Caco-2 (cell line): ENCODE measurements at places on chromosomes 3 and 15. TPM values are rescaled to one million over a fixed set of nuclear protein-coding genes. Genes with fewer than 3 reads are reported as not detected.

OR4F6 gene
- not detected in 2 replicates for total RNA-seq

STXBP5L gene
- total RNA-seq = not detected in 2 replicates

GOLGA8G gene
- not detected in 2 replicates for total RNA-seq

SCAP gene
- total RNA-seq = 104 and 115 TPM in 2 replicates

GNAT1 gene
- 0.50 TPM in 1 of 2 replicates, not detected in the other for total RNA-seq

EPHA6 gene
- 2.7 and 2.9 TPM in 2 replicates for total RNA-seq

CSNK1G1 gene
- total RNA-seq = 11.5 and 17.5 TPM in 2 replicates

- no peak for DNase-seq
Measured at GRCh38 chr15:81288040-81288439, 35.9 kb downstream of the STARD5 start.

DNA sequence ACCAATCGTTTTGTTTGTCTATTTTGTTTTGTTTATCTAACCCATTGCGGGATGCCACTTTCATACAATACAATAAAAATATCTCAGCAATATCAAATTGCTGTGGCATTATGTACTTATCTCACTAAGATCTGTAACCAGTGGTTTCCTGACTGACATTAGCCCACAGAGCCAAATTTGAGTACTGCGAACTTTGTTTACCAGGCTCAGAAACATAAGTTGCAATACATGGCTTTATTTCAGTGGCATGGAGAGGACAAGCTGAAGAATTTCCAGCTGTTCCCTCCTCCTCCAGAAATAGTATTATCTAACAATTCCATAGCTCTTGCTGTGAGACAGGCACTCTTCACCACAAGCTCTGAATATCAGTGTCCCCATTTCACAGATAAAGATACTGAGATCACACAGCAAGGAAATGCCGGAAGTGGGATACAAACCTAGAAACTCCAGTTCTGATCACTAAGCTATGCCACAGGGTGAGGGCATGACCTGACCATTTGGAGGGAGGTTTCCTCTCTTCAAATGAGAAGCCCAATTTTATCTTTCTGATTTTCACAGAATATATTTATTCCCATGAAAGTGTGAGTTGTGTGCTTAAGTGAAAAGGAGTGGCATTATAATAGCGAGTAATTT is 469.9 kb upstream of the CBLB start:
- no peak for DNase-seq

DNA sequence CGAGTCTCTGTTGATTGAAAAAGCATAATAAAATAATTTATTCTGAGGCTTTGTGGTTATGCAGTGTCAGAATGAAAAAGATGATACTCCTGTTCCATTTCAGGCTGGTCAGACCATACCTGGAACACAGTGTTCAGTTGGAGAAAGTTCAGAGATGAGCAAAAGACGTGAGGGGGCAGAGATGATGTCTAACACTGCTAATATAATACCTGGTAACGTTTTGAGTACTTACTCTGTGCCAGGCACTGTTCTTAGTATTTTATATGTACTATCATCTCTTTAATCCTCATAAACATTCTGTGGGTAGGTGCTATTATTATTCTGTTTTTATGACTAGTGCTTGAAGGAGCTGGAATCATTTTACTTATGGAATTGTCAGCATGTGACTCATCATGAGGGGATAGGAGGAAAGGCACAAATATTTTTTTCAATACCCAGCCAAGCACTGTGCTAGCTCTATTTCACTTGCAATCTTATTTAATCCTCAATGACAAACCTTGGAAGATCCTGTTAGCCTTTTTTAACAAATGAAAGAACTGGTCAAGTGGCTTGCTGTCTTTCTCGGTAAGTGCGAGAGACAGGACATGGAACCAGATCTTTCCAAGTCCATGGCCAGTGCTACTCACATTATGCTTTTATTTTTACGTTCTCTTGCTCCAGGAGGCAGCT is 31.8 kb downstream of the IQGAP1 start:
- no peak for DNase-seq

DNA sequence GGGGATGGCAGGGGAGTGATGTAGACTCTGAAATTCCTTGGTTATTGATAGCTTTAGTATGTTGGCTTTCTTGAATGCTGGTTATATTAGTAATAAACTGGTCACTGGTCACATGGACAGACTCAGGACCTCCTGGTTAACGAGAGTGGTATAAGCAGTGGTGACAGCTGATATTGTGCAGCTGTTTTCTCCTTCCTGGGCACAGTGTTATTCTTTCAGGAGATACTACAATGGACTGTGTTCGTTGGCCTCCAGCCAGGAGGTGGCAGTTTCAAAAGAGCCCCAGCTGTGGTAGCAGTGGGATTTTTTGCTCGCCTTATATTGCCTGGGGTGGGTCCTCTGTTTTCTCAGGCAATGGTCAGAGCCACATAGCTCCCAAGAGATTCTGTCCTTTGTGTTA is 181.6 kb upstream of the RBMS3 start:
- no peak for DNase-seq

- DNase-seq = no peak
Measured at GRCh38 chr15:74712311-74712710, 13.0 kb downstream of the CYP1A1 start.
